ENCODE measurements at places on chromosomes 1 and 21. TPM values are rescaled to one million over a fixed set of nuclear protein-coding genes. Genes with fewer than 3 reads are reported as not detected.
A peak's percentile ranks its signal among the peaks of the same experiment; 100 is the strongest.

Gene C1orf141
- total RNA-seq = not detected

Gene FNDC10
- total RNA-seq = 1.9 TPM

Gene KPRP
- not detected for total RNA-seq

Gene KRTAP10-6
- not detected for total RNA-seq

Gene FCGR1A
- not detected for total RNA-seq

Gene ERICH3
- total RNA-seq = not detected

GRCh38 chr1:28412731-28413130, 43.2 kb downstream of the PHACTR4 start:
- no peak for DNase-seq

- no peak for DNase-seq
Measured at GRCh38 chr1:222346955-222347354, 200.9 kb downstream of the HHIPL2 start.

- DNase-seq = peak; percentile 89
Measured at GRCh38 chr1:6299557-6300165, 38.8 kb upstream of the GPR153 start.

GRCh38 chr1:193355178-193355577, 168.8 kb upstream of the B3GALT2 start:
- no peak for DNase-seq

DNA sequence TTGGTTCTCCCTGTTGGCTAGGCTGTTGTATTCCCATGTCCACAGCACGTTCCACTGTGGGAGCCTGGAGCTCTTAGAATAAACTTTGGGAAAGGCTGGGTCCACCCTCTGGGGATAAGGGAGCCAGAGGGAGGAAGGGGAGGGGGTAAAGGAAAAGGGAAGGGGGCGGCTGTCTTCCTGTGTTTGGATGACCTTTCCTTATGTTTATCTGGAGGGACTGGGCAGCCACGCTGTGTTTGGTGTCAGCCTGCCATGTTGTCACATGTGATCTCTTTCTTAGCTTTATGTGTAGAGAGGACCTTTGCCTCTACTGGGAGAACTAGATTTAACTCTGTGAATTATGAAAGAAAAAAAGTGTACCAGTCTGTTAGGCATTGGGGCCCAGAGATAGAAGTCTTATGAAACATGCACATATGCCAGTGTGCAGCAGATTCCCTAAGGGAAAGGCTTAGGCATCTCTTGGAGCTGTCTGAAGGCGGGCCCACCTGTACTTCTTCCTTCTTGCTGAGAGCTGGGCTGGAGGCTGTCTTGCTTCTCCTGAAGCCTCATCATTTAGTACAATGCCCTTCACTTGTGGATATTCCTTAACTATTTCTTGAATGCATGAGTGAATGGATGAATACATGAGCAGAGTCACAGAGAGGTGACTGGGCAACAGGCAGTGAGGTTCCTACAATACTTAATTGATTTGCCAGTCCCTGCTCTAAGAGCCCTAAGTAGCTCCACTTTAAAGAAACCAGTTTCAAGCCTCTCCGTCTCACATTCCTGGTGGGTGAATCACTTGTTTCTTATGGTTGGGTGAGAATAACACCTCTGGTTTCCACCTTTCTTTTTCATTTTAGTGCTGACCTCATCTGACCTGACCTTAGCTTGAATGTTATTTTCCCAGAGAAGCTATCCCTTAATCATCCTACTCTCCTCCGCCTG, 62.5 kb upstream of the ARHGAP29 start:
- no peak for DNase-seq

GRCh38 chr1:238346340-238346739, 455.6 kb upstream of the ZP4 start:
- no peak for DNase-seq

GRCh38 chr1:109932679-109933078, 22.0 kb downstream of the CSF1 start:
- DNase-seq = no peak

GRCh38 chr1:15931884-15932283, 44.0 kb downstream of the ZBTB17 start:
- no peak for DNase-seq

- no peak for DNase-seq
Measured at GRCh38 chr1:82048596-82048995, 247.9 kb downstream of the ADGRL2 start.

- no peak for DNase-seq
Measured at GRCh38 chr1:114099268-114099667, 54.4 kb downstream of the SYT6 start.

- DNase-seq = no peak
Measured at GRCh38 chr1:106978477-106979322, 77.8 kb upstream of the PRMT6 start.

DNA sequence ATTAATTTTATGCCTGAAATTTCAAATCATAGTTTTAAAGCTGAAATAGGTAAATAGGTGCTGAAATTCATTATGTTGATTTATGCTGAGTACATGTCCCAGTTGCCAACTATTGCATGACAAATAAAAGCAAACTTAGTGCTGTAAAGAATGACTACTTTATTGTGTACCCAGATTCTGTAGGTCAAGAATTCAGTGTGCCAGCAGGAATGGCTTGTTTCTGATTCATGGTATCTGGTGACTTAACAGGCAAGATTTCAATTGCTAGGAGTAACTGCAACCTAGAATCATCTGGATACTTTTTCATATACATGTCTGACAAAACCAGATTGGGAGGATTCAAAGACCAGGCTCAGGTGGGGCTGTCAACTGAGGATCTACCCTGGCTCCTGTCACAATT, 678.4 kb upstream of the ADAMTS5 start:
- DNase-seq = no peak

- peak; percentile 20 for DNase-seq
Measured at GRCh38 chr1:168613038-168613451, 36.6 kb downstream of the XCL1 start.
